ENCODE measurements at places on chromosomes 6 and 20.

DNA sequence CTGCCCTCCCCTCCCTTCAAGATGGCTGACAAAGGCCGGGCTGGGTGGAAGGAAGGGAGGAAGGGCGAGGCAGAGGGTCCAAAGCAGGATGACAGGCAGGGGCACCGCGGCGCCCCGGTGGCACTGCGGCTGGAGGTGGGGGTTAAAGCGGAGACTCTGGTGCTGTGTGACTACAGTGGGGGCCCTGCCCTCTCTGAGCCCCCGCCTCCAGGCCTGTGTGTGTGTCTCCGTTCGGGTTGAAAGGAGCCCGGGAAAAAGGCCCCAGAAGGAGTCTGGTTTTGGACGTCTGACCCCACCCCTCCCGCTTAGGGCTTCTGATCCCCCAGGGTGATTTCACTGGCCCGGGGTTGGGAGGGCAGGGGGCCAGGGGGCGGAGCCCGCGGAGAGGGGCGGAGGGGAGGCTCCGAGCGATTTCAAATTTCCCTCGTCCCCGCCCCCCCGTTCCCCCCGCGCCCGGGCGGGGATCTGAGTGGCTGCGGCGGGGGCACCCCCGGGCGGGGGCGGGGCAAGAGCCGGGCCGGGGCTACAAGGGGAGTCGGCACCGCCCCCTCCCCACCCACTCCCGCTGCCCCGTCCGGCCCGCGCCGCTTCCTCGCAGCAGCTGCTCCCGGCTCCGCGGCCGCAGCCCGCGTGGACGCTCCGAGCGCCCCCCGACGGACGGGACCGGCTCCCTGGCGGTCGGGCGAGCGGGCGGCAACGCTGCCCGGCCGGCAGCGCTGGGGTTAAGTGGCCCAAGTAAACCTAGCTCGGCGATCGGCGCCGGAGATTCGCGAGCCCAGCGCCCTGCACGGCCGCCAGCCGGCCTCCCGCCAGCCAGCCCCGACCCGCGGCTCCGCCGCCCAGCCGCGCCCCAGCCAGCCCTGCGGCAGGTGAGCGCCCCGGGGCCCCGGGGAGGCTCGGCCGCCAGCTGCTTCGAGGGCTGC lies at the start of gene DNMT3B:
DNMT3B (plus strand) TSS at position 555 of the 923 bp plus-strand sequence. CDS start 17,939 bp downstream, outside the sequence.
- peak within 1 kb of the TSS; percentile 92 for H3K4me3 ChIP-seq
- no peaks in the 10 kb centered on the region for H3K36me3 ChIP-seq
- peaks cover 12% of the 10 kb centered on the region for H3K4me1 ChIP-seq
- H3K27ac ChIP-seq, result peak within 1 kb of the TSS; percentile 68
- peaks cover 14% of the 10 kb centered on the region for H3K27me3 ChIP-seq
- DNase-seq, result peak; percentile 71

DNA sequence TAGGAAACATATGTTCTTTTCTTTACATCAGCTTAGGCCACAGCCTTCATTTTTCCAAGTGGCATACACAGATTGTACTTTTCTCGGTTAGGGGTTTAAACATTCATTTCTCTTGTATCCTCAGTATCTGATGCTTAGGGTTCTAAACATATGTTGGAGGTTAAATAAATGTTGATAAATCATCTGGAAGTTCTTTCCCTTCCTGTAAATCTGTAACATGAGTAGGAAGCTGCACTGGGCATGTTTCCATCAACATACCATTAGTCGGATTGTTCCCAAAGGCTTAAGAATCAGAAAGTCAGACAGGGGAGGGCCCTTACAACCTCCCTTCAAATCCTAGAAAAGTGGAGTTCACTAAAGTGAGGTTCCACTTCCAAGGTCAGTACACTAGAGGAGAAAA lies 54.8 kb upstream of the BCLAF1 start:
- H3K27ac ChIP-seq, result no peak overlapping the region
- no peaks in the 10 kb centered on the region for H3K4me1 ChIP-seq
- DNase-seq, result no peak
- H3K4me3 ChIP-seq, result no peak overlapping the region
- no peaks in the 10 kb centered on the region for H3K27me3 ChIP-seq

DNA sequence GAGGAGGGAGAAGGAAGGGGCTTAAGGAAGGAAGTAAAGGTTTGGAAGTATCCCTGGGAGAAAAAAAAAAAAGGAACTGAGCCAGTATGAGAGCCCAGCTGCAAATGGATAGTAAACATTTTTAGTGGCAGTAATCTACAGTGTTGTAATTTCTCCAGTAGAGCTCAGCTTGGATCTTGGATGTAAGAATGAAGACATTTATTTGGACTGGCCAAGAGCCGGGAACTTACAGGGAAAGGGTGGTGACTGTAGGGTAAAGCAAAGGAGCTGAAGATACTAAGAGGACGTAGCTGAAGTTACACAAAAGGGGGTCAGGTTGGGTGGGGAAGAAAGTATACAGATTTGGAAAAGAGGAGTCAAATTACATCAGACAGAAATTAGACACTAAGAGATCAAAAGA lies 13.5 kb downstream of the EEF1E1 start:
- H3K4me1 ChIP-seq, result peaks cover 7% of the 10 kb centered on the region
- no peaks in the 10 kb centered on the region for H3K27me3 ChIP-seq
- H3K27ac ChIP-seq, result no peak overlapping the region
- DNase-seq, result no peak
- no peak overlapping the region for H3K4me3 ChIP-seq
- H3K36me3 ChIP-seq, result peaks cover 54% of the 10 kb centered on the region

- no peak overlapping the region for H3K4me3 ChIP-seq
- H3K27ac ChIP-seq, result no peak overlapping the region
- H3K4me1 ChIP-seq, result no peaks in the 10 kb centered on the region
- peaks cover 7% of the 10 kb centered on the region for H3K36me3 ChIP-seq
- peaks cover 47% of the 10 kb centered on the region for H3K27me3 ChIP-seq
- DNase-seq, result no peak
Measured at GRCh38 chr20:49385465-49385864, 97.0 kb downstream of the KCNB1 start.

GRCh38 chr6:87623248-87623647 lies 33.3 kb downstream of the ORC3 start:
- H3K27me3 ChIP-seq, result no peaks in the 10 kb centered on the region
- H3K4me1 ChIP-seq, result no peaks in the 10 kb centered on the region

- DNase-seq, result no peak
- H3K27ac ChIP-seq, result no peak overlapping the region
- H3K36me3 ChIP-seq, result no peaks in the 10 kb centered on the region
- H3K4me3 ChIP-seq, result no peak overlapping the region
- no peaks in the 10 kb centered on the region for H3K27me3 ChIP-seq
Measured at GRCh38 chr20:15061955-15062354, 724.5 kb upstream of the FLRT3 start.

- peak overlapping the region; percentile 81 for H3K4me3 ChIP-seq
- H3K27ac ChIP-seq, result peak overlapping the region; percentile 79
- H3K27me3 ChIP-seq, result no peaks in the 10 kb centered on the region
Measured at GRCh38 chr20:37007898-37008649, 56.6 kb upstream of the SAMHD1 start.

DNA sequence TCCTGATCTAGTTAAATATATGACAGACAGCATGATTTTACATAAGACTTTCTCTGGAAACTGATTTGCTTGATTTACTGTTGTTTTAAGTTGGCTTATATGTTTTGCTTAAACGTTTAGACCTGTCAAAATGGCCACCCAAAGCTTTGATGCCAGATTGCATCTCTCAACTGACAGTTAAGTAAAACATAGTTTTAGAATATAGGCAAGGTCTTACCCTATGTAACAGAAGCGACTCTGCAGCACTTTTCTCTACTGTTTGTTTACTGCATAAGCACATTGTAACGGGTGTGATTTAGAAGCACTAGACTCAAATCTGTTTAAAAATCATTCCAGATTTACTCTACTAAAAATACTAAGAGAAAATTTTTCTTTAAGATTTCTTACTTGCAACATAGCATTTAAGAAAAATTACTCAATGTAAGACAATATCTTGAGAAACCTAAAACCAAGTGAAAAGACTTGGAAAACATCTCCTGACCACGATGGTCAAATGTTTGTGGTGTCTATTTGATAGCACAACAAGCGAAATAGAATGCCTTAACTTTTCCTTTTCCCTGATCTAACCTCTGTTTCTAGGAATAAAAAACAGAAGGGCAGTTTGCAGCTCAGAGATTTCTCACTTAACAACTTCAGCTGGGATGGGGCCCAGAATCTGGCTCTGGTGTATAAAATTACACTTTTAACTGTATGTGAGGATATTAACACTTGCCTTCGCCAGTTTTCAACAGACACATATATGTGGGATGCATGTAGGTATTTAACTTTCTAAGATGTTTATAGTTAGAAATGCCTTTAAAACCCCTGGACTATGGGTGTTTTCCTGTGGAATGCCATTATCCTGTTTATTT lies 47.4 kb downstream of the AIG1 start:
- no peak overlapping the region for H3K4me3 ChIP-seq
- H3K27me3 ChIP-seq, result no peaks in the 10 kb centered on the region
- H3K36me3 ChIP-seq, result no peaks in the 10 kb centered on the region
- peaks cover 12% of the 10 kb centered on the region for H3K4me1 ChIP-seq
- no peak for DNase-seq

DNA sequence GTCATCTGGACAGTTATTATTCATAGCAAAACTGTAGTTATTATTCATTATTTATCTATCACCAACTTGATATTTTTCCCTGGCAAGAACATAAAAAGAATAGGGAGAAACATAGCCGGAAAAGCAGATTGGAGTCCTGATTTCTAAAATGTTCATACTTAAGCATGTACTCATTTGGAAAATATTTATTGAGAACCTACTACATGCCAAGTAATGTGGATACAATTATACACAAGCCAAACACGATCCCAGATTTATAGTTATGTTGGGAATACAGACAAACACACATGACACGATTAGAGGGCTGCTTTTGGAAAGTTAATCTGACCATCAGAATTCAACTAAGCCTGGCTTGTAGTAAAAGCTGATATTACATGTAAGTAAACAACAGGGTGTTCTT lies 30.7 kb downstream of the ARHGAP18 start:
- no peak overlapping the region for H3K4me3 ChIP-seq
- H3K4me1 ChIP-seq, result peaks cover 17% of the 10 kb centered on the region
- no peak for DNase-seq

All from naive B cell (primary cell).